ENCODE measurements at places on chromosomes 2 and 18.

GRCh38 chr2:67212203-67212602, 184.9 kb upstream of the ETAA1 start:
- DNase-seq = no peak

DNA sequence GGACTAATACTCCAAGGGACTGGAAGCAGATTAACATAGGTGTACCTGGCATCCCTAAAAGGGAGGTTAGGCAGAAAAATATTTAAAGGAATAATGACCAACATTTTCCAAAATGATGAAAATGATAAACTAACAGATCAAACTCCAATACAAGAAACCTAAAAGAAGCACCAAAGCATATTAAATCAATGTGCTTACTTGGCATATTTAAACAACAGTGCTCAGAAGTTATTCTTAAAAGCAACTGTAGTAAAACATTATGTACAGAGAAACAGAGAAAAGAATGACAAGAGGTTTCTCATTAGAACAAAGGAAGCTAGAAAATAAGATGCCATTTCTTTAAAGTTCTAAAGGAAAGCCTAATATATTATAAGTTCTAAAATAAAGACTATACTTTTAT, 947.3 kb upstream of the TMEFF2 start:
- DNase-seq = no peak

DNA sequence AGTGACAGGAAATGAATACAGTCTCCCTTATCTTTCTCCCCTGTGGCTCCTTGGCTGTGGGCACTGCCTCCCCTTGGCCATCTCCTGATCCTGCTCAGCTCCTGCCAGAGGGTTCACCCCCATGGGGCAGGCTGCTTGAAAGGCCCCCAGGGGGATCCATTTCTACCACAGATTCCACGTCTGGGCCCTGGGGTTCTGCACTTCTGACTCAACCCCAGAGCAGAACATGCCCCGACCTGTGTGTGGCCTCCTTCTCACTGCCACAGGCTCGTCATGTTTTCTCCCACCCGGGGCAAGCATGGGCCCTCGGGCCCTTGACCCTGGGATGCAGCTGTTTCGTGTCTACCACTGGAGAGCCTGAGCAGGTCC, 122.2 kb downstream of the ACKR3 start:
- no peak for DNase-seq

GRCh38 chr2:160294339-160294803, 94.3 kb upstream of the ITGB6 start:
- no peak for DNase-seq

DNA sequence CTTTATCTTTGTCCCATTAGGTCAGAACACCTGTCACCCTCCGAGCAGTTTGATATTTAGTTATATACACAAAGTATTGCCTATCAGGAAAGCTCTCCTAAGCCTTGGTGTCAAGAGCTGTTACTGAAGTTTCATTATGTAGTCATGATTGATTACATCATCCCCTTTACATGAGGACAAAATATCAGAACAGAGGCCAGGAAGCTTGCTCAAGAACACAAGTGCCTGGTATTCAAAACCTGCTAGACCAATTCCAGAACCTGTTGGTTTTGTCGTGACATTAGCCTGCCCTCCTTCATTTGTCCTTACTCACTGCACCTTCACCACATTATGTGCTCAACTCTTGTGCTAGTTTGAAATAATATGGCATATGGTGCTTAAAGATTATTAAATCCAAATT, 377.1 kb downstream of the CDH19 start:
- DNase-seq = no peak

DNA sequence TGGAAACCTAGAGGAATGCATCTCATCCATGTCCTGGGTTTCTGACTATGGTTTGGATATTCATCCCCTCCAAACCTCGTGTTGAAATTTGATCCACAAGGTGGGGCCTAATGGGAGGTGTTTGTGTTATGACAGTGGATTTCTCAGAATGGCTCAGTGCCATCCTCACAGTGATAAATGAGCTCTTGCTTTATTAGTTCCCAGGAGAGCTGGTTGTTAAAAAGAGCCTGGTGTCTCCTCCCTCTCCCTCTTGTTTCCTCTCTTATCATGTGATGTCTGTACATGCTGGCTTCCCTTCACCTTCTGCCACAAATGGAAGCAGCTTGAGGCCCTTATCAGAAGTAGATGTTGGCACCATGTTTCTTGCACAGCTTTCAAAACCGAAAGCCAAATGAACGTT, 424.3 kb downstream of the DCC start:
- DNase-seq = no peak

GRCh38 chr18:25186871-25187270, 165.1 kb downstream of the ZNF521 start:
- DNase-seq = no peak

DNA sequence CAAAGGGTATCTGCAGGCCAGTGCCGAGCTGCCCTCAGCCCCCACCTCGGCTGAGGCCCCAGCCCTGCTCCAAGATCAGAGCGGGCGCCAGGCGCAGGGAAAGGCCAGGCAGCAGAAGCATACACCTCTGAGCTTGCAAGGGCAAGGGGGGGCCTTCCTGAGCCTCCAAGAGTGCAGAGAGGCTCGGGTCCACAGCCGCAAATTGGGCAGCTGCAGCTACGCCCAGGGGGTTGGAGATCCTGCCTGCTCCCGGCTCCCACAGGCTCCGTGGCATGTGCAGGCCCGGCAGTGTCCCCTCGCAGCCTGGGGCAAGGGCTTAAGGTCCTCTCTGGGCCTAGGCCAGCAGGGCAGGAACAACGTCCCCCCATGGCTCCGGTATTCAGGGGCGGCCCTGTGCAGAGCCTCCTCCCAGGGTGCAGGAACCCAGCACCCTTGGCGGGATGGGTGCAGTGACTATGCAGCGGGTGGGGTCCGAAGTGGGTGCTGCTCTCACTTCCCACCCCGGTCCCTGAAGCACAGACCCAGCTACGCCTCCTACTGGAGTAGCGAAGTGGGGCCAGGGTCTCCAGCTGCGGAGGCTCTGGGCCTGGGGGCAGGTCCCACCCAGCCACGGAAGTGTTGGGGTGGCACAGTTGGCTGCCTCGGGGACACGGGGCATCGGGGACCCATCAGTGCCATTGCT, 120.2 kb upstream of the TMEFF2 start:
- no peak for DNase-seq

GRCh38 chr2:55047677-55048299, 2.5 kb downstream of the RTN4 start:
- no peak for DNase-seq

GRCh38 chr18:37871561-37871960, 306.0 kb upstream of the CELF4 start:
- DNase-seq = no peak

GRCh38 chr2:52054824-52055223, 1022.9 kb upstream of the NRXN1 start:
- DNase-seq = no peak

- DNase-seq = no peak
Measured at GRCh38 chr2:58054264-58054663, 7.7 kb downstream of the VRK2 start.

- DNase-seq = no peak
Measured at GRCh38 chr2:191656792-191657191, 21.1 kb upstream of the NABP1 start.

GRCh38 chr18:59842947-59843346, 56.8 kb upstream of the PMAIP1 start:
- DNase-seq = no peak

DNA sequence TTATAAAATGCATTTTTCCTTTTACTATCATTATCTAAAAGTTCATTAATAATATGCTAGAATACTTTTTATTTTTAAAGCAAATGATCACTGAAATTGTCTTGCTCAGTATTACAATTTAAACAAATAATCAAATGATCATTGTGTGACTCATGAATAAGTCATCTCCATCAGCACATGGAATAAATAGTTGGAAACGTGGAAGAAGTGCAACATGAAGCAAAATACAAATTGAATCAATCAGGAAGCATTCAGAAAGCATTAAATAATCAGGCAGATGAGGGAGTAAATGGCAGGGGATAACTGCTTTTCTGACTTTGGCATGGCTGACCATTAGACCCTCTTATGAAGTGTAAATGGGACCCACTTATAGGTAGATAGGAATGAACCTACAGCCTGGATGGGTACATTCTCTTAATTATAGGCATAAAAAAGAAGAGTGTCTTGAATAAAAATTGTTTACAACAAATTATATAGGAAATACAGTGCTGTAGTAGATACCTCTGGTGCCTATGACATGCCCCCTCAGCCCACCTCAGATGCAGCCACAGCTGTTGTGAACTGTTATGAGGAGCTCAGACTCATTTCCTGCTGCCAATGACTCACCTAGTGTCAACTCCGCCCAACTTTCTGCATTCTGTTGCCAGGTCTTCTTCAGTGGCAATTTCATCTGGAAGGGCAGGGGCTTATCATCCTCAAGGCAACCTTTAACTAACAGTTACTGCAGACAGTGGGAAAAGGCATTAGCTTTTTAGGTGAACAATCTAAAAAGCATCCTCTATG, 936.0 kb downstream of the TRIB2 start:
- DNase-seq = no peak

DNA sequence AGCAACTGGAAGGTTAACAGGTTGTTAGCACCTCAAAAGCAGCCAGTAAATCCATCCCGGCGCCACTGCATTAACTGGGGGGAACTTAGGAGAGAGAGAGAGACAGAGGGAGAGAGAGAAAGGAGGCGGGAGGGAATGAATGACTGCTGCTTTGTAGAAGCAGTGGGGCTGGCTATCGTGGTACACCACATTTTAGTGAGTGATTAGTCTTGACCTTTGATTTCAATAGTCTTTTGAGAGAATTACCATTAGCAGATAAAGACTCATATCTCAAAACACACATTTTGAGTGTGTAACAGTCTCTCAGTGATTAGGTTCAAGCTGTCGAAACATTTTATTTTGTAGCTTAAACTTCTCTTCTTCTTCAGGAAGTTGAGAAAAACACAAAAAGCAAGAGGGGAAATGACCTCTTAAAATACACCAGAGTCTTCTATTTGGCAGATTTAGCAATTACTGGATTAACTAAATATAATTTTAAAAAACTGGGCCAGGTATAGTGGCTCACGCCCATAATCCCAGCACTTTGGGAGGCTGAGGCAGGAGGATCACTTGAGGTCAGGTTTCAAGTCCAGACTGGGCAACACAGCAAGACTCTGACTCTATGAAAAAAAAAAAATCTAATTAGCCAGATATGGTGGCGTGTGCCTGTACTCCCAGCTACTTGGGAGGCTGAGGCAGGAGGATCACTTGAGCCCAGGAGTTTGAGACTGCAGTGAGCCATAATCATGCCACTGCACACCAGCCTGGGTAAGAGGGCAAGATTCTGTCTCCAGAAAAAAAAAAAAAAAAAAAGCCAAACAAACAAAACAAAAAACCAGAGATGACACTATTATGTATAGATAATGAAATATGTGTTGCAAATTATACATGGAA, 22.0 kb upstream of the PNO1 start:
- no peak for DNase-seq

DNA sequence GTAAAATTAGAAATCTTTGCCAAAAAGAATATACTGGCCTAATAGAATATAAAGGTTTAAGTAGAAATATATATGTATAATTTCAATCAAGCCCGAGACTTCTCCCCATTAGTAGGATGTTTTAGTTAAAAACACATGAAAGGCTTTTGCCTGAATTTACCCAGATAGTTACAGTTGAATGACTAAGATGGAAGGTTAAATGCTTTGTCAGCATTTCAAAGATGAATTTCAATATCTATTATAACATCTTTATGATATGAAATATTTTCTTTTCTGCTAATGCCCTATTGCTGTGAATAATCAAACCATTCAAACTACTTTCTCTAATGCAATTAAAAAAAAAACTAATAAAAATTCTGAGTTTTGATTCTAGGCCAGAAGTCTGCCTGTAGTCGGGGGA, 18.0 kb upstream of the ABCA12 start:
- DNase-seq = no peak

DNA sequence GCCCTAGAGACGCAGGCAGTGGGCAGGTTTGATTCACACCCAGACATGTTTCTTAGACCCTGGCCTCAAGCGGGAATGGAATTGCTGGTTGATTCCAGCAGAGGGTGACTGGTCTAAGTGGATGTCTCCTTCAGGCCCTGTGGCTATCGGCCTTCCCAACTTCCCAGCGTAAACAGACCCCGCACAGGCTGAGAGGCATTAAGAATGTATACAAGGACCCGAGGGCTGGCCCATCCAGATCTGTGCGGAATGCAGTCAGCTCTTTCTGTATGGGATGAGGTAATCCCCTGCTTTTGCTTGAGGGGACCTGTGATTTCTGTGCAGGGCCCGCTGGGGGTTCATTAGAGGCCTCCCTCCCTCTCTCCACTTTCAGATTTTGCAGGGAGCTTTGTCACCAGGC, 6.5 kb downstream of the ACKR3 start:
- DNase-seq = no peak

GRCh38 chr2:42768706-42769256, 4.8 kb upstream of the OXER1 start:
- no peak for DNase-seq

DNA sequence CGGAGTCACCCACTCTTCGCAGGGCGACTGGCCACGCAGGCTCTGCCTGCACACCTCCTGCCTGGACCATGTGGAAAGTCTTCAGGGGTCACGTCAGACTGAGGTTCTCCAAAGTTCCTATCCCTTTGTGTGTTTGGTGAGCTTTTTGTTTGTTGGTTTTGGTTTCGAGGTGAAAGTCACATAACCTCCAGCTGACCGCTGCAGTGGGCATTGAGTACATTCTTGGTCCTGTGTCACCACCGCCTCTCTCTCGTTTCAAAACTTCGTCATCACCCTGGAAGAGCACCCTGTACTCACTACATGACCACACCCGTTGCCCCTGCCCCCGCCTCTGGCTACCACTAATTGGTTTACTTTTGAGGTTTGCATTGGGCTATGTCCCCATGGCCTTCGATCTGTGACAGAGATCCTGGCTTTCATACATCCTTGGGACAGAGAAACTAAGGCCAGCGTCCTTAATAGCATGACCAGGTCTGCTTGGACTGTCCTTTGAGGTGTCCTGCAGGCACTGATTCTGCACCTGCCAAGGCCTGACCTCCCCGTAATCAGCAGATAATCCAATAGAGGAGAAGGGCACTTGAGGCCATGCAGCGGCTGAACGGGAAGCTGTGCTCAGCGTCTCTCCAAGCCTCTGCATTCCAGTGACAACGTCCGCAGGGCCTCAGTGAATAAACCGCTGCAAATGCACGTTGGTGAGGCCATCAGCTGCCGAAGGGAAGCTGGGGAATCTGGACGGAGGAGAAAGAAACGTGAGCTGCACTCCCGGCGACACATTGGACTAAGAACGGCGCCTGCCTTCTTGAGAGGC, 46.8 kb downstream of the SH3BP4 start:
- no peak for DNase-seq

GRCh38 chr2:230325316-230326243, 1.4 kb upstream of the SP140L start:
- DNase-seq = no peak

DNA sequence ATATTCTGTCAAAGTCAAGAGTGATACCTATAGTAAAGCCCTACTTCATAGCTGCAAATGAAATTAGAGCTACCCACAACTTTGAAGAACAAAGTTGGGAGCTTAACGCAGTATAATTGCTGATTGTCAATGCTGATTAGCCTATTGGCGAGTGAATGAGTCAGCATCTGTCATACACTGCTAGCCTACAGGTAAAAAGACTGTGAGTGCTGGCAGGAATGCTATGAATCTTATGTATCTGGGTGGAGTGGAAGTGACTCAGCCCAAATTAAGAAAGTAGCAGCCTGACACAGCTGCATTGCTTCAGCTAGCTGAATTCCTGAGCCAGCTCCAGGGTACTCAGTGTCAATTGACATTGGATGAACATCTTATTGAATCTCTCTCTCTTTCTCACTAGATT, 179.4 kb upstream of the DCC start:
- no peak for DNase-seq

All from cerebellar nuclear complex (tissue), 1 donor.